ENCODE measurements at places on chromosomes 11 and 22.

- no peak overlapping the region for H3K4me3 ChIP-seq
- H3K27me3 ChIP-seq = peaks cover 3% of the 10 kb centered on the region
- no peaks in the 10 kb centered on the region for H3K36me3 ChIP-seq
- DNase-seq = no peak
Measured at GRCh38 chr22:36640106-36640672, 63.4 kb downstream of the CACNG2 start.

DNA sequence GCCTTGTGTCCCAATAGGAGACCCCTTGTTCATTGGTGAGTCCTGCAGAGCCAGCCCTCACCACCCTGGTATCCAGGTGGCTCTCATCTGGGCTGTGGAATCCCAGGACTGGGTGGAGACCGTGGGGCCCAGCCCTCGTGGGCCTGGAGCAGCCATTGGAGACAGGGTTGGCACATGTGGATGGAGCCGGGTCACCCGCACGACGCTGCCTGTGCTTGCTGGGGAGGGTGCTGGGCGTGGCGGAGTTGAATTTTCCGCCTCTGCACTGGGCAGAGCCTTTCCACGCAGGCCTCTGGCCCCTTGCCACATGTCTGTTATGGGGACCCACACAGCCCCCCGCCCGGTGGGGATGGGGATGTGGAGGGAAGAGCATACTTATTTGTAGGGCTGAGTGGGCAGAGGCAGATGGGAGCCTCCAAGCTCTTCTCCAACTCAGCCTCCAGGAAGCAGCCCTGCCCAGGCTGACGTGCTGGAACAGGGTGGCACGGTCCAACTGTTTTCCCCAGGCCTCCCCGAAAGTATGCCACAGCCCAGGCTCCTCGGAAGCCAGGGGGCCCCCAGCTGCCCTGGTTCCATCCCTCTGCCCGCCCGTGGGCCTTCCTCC is 12.6 kb downstream of the GRAMD4 start:
- H3K27ac ChIP-seq = no peak overlapping the region
- no peaks in the 10 kb centered on the region for H3K36me3 ChIP-seq
- H3K27me3 ChIP-seq = no peaks in the 10 kb centered on the region
- no peaks in the 10 kb centered on the region for H3K4me1 ChIP-seq
- DNase-seq = no peak
- H3K4me3 ChIP-seq = no peak overlapping the region

DNA sequence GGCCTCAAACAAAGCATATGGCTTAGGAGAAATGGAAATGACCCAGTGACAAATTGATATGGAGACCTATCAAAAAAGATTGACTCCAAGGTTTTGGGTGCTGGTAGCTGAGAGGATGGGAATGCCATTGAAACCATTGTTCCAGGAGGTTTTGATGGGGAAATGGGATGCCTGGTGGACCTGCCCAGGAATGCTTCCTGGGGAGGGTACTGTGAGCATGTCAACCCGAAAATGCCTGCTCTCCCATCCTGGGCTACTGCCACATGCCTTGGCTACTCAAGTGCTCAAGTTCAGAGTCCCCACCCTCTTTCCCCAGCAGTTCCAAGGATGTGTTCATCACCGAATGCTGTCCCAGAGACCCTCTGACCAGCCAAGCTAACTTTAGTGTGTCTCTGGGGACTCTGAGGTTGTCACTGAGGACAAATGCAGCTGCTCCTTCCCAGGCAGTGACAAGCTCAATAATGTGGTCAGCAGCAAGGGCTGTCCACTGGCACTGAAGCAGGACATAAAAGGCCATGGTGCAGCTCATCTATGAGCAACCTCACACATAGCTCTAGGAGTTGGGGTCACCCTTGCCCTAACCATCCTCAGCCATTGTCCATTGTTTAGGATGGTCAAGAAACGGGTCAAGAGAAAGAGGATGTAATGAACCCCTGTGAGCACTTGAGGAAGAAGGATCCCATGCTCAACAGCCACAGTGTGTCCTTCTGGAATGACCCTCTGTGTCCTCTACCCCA is 83.7 kb downstream of the TRIM29 start:
- no peaks in the 10 kb centered on the region for H3K4me1 ChIP-seq
- no peaks in the 10 kb centered on the region for H3K36me3 ChIP-seq
- no peak overlapping the region for H3K27ac ChIP-seq
- no peak overlapping the region for H3K4me3 ChIP-seq

GRCh38 chr11:73152086-73152853 is 10.2 kb upstream of the FCHSD2 start:
- H3K4me3 ChIP-seq = no peak overlapping the region
- H3K4me1 ChIP-seq = peaks cover 8% of the 10 kb centered on the region
- H3K36me3 ChIP-seq = no peaks in the 10 kb centered on the region
- no peaks in the 10 kb centered on the region for H3K27me3 ChIP-seq
- no peak for DNase-seq
